Activated CD4-positive, alpha-beta T cell treated with anti-CD3 and anti-CD28 coated beads for 1 hour (primary cell): ENCODE measurements at places on chromosomes 4 and X.
A peak's percentile ranks its signal among the peaks of the same experiment; 100 is the strongest.

- no peak for DNase-seq
Measured at GRCh38 chr4:143281507-143282190, 55.0 kb upstream of the GAB1 start.

GRCh38 chrX:154833746-154834274, 652 bp downstream of the SMIM9 start:
- DNase-seq = no peak

- no peak for DNase-seq
Measured at GRCh38 chr4:186481998-186482790, 73.2 kb downstream of the MTNR1A start.

DNA sequence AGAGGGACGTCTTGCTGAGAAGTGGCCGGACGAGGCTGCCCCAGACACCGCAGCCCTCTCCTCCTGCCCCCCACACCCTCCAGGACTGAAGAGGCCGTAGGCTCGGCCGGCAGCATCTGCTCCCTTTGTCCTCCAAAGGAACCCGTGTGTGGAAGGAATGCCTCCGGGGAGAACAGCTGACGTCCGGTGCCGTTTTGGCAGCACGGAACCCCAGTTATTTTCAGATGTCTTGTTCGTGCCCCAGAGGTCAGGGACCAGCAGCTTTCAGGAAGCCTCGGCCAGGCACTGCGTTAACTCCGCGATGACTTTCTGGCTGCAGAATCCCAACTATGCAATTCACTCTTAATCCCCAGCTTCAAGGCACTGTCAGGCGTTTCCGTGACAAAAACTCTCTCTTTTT, 10.9 kb upstream of the PPP2R3B start:
- DNase-seq = no peak

- no peak for DNase-seq
Measured at GRCh38 chrX:64580035-64580434, 184.8 kb upstream of the MTMR8 start.

GRCh38 chr4:109649872-109650271, 53.4 kb downstream of the CASP6 start:
- DNase-seq = no peak

DNA sequence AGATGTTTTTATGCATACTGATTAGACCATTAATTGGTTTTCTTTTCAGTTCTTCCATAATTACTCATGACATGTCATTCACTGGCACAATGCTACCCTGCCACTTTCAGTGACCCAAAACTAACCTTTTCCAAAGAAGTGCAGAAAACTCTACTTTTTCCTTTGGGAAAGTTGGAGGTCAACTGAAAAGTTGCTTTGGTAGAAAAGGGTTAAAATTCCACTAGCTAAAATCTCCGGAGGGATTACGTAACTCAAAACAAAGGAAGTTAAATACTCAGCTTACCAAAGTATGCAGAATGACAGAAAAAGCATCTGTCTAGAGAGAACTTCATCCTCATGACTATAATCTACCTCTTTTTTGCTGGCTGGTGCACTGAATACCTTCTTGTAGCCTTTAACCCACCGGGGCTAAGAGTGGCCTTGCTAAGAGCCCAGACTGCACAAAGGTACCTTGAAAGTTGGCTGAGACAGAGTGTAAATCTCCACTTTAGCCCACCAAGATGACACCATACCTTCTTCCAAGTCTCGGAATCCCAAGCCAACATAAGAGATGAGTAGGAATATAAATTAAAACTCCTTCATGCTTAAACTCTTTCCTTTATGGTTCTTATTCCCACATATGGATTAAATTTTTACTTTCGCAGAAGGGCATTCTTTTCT, 1099.5 kb upstream of the INTU start:
- no peak for DNase-seq

- DNase-seq = no peak
Measured at GRCh38 chr4:26144526-26145155, 176.2 kb upstream of the RBPJ start.

GRCh38 chr4:118282692-118283091, 70.1 kb downstream of the PRSS12 start:
- no peak for DNase-seq

DNA sequence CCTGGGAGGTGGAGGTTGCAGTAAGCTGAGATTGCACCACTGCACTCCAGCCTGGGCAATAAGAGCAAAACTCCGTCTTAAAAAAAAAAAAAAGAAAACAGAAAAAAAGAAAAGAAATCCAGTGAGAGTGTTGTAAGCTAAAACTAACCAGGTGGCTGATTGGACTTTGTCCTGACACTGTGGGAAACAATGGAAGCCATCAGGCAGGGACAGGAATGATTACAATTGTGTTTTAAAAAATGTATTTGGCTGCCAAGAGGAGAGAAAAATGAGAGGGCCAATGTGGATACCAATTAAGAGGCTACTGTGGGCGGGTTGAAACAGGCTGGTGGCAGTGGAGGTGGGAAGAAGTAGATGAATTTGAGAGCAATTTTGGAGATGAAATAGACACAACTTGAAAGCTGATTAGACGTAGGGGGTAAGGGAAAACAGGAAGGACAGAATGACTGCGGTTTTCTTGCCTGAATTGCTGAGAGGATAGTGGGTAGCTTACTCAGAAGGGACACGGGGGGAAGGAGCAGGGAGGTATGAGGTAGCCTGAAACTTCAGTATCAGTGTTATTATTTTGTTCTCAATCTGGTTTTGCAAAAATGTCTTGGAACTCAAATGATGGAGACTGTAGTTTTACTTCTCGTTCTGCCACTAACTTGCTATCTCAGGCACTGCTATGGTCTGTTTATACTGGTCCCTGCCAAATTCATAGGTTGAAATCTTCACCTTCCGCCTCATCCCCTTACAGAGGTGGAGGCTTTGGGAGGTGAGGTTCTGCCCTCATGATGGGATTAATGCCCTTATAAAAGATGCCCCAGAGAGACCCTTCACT, 45.6 kb upstream of the CHRNA9 start:
- DNase-seq = no peak

- no peak for DNase-seq
Measured at GRCh38 chr4:184337907-184338306, 120.2 kb upstream of the ENPP6 start.

DNA sequence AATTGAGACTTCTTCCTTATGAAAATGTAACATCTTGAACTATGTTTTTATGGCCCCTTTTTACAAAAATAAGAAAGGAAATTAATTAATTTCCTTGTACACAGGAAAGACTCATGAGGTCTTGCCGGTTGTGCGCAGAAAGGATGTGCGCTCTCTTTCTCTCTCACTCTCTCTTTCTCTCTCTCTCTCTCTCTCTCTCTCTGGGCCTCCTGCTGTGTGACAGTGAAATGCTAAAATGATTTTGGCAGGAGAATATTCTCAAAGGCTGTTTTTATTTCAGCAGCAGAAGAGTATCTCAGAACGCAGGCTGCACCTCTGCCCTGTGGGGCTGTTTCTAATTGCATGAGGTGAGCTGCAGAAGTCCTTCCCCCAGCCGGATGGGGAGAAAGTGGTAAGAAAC, 349.0 kb downstream of the MID1IP1 start:
- no peak for DNase-seq

DNA sequence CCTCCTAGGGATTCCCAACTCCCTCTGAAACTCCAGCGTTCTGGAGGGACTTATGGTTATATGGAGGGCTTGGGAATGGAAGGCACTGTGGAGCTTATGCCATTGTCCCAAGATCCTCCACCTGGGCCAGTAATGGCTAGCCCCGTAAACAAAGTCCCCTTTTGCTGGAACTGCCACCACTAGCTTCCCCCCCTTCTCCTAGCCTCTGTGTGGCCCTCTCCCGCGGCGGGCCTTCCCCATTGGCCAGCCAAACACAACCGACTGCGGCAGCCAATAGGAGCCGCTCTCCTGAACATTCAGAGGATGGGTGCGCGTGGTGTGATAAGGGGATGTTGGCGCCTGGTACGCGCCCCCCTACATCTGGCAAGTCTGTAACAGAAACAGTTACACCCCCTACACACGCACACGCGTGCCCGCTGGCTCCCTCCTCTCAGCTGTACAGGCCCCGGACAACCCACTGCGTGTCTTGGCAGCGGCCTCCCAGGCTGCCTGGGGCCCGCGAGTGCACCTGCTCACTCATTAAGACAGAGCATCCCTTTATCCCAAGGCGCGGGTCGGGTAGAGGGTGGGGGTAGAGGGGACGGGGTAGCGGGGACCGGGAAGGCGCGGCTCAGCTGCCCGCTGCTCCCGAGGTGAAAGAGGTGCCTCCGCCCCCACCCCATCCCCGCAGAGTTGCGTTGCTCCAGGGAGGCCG, 863 bp upstream of the RAB33A start:
- DNase-seq = peak; percentile 30

- no peak for DNase-seq
Measured at GRCh38 chr4:99352602-99353537, at the start of gene ADH1C. TSS of gene ADH1C (minus strand) at chr4:99352746. CDS start at chr4:99352675, 71 bp downstream.

DNA sequence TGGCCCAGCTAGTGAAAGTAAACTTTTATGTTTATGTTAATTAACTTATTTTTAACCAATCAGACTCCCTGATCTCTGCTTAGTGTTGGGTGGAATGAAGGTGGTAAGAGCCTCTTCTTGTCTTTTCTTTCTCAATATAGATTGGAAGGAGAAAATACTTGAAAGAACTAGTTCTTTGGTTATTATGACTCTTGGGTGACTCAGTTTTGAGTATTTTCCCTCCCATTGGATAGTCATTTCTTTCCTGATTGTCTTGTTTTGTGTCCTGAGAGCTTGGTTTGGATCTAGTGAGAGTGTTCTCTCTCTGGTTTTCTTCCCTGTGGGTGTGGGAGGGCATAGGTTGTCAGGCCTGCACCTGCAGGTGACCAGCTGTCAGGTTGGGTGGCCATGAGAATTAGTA, 172.0 kb upstream of the GLRA2 start:
- DNase-seq = no peak

DNA sequence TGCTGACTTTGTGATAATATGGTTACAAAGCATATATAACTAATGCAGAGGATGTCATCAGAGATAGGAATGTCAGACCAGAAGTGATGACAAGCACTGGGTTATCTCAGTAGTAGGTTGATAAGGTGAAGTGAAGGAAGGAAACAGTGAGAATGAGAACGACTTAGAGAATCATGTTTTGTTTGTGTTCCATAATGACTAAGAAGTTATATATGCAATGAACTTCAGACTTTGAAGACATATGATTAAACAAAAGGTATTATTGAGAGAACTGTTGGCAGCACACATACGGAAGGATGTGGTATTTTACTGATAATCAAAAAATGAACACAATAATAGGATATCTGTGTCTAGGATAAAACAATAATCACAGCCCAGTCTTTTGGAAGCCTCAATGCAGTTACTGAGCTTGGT, 18.3 kb upstream of the HHIP start:
- DNase-seq = no peak

GRCh38 chr4:8364141-8364540, 76.4 kb downstream of the ACOX3 start:
- no peak for DNase-seq

GRCh38 chr4:80731436-80731835, 299.1 kb upstream of the BMP3 start:
- no peak for DNase-seq

GRCh38 chrX:29082558-29082957, 495.3 kb downstream of the IL1RAPL1 start:
- no peak for DNase-seq

GRCh38 chrX:123159403-123159802, 24.7 kb upstream of the GRIA3 start:
- no peak for DNase-seq

DNA sequence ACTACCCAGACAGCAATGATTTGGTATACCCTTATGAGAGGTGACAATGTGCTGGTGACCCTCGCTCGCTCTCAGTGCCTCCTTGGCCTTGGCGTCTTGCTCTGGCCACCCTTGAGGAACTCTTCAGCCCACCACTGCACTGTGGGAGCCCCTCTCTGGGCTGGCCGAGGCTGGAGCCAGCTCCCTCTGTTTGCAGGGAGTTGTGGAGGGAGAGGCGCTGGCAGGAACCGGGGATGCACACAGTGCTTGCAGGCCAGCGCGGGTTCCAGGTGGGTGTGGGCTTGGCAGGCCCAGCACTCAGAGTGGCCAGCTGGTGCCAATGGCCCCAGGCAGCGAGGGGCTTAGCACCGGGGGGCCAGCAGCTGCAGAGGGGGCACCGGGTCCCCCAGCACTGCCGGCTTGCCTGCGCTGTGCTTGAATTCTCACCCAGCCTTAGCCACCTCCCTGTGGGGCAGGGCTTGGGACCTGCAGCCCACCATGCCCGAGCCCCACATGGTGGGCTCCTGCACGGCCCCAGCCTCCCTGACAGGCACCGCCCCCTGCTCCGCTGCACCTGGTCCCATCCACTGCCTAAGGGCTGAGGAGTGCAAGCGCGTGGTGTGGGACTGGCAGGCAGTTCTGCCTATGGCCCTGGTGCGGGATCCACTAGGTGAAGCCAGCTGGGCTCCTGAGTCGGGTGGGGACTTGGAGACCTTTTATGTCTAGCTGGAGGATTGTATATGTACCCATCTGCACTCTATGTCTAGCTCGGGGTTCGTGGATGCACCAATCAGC, 857.0 kb upstream of the IGFBP7 start:
- DNase-seq = no peak

- DNase-seq = no peak
Measured at GRCh38 chr4:4631150-4631549, 89.3 kb upstream of the STX18 start.

DNA sequence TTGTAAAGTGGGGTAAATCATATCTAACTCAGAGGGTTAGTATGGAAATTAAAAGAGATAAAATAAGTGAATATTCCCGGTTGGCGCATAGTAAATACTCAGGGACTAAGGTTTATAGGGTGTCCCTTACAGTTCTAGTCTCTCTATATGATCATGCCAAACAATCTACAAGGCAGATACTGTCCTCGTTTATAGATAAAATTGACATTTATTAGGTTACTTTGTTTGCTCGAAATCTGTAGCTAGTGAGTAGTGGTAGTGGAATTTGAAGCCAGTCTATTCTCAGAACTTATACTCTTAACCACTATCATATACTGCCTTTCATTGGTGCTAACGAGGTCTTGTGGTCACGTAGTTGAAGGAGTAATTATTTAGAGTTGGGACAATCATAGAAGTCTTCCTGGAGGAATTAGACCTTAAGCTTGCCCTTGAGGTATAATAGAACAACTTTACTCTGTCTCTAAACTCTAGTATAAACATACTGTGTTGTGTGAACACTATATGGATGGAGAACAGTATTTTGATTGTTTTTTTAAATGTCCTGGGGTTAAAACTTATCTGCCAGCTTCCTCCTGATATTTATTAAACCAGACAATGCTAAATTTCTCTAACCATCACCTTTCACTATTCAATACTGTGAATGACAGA, 324.0 kb downstream of the STIM2 start:
- DNase-seq = no peak

- DNase-seq = no peak
Measured at GRCh38 chrX:103864886-103865534, 33.0 kb upstream of the RAB9B start.

- no peak for DNase-seq
Measured at GRCh38 chr4:44425614-44426208, 22.9 kb downstream of the KCTD8 start.
